ENCODE measurements at places on chromosomes 4 and X. TPM values are rescaled to one million over a fixed set of nuclear protein-coding genes. Genes with fewer than 3 reads are reported as not detected.

Gene AGA
- 17.5 TPM for total RNA-seq

- DNase-seq: no peak
Measured at GRCh38 chr4:24533364-24533763, 51.0 kb downstream of the DHX15 start.

Gene NEUROG2
- total RNA-seq: not detected

- no peak for DNase-seq
Measured at GRCh38 chrX:48942895-48943294, 14.5 kb downstream of the OTUD5 start.

DNA sequence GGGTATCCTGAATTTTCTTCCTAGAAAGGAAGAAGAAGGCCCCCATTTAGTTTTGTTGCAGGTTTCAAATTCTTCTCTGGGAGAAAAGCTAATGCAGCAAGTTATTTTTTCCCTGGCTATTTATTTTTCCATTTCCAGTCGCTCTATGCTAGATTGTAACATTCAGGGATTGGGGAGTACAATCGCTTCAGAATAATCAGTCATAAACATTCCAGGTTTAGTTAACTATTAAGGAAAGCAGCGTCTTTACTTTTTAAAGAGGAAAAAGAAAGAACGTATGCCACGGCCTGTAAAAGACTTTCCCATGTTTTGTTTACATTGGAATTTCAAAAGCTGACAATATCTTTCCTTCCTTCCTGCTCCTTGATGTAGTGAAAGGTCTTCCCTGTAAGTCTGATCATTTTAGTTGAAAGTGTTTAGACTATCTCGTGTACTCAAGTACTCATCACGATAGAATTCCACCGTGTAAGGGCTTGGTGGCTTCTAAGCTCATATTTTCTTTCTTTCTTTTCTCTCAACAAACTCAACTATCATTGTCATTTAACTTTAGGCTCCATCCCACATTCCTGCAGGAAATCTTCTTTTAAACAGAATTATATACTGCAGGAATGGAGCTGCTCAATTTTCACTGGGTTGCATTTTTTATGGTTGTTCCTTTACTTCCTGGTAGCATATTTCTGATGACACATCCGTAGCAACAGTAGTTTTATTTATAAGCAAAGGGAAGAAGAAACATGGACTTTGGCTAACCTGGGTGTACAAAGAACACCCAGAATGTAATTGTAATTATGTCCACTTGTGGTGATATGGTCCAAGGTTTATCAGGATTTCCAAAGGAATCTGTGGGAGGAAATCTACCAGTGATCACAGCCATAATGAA, 213.1 kb upstream of the FAT1 start:
- no peak for DNase-seq

DNA sequence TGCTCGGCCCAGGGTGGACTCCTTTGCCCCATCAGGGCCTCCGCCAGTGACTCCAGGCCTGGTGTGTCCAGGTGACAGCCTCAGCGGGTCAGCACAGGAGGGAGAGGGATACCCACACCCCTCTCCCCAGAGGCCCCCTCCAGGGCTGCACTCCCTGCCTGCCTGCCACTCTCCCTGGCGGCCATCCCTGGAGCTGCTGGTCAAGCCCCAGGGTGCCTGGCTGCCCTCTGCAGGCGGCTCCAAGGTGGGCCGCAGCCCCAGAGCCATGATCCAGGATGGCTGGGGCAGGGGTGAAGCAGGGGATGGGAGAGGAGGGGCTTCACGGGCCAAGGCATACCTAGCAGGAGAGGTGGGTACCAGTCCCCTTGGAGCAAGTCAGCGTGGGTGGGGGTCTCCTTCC, 3.8 kb downstream of the FGFRL1 start:
- DNase-seq: no peak

Gene IRF2
- total RNA-seq: 29.0 TPM

DNA sequence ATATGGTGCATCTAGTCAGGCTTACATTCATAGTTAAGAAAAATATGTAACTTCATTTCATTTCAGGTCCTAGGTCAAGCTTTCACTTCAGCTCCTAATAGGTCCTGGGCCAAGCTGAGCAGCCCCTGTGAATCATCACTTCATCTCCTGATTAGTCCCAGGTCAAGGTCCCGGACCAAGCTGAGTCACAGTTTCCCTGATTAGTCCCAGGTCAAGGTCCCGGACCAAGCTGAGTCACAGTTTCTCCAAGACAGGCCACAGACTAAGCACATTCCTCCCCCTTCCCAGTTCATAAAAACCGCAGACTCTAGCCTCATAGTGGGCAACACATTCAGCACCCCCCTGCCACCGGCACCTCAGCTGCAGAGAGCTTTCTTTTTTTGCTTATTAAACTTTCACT, 1331.8 kb downstream of the PCDH19 start:
- no peak for DNase-seq

DNA sequence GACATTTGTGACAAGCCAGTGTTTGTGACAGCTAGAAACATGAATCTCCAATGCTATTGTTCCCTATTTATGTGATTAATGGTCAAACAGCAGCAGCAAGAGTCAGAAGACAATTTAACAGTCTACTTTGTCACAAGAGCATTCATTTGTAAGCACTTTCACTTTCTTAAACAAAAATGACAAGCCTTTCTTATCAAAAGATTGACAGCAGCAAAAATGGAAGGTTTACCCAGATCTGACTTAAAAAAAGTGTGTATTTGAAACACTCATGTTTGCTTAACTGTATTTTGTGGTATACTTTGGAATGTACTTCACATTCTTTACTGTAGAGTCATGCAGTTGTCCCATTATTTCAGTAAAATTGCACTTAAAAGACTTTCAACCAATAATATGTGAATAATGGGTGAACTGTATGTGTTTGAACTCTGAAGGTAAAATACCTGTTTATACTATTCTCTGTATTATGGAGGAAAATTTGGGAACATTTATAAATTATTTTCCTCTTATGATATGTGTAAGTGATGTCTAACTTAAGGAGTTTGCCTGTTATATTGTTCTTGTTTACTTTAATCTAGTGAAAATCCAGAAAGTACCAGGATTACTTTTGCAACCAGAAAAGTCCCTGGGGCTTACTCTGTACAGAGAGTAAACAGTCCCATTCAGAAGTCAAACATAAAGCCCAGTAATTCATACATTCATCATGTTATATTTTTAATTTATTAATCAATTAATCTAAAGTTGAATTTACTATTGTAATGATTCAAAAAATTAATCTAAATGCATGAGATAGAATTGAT, 314.9 kb upstream of the TRAM1L1 start:
- DNase-seq: no peak

DNA sequence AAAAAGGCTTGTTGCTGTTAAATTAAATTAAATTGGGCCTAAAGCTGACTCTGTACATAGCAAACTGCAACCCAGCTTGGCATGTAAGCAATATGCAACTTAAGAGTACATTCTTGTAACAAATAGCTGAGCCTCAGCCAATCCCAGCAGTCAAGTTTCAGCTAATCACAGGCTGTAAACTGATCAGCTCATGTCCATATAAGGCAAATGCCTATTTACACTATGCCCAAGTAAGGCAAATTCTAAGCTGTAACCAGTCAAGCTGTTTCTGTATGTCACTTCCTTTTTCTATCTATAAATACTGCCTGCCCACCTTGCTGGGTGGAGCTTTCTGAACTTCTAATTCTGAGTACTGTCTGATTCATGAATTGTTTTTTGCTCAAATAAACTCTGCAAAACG, 429.1 kb upstream of the FTHL17 start:
- DNase-seq: no peak

- no peak for DNase-seq
Measured at GRCh38 chr4:104549736-104550135, 55.0 kb upstream of the CXXC4 start.

GRCh38 chr4:6561173-6561516, 13.8 kb upstream of the MAN2B2 start:
- DNase-seq: no peak

- DNase-seq: no peak
Measured at GRCh38 chr4:17500574-17500973, 11.3 kb downstream of the QDPR start.

DNA sequence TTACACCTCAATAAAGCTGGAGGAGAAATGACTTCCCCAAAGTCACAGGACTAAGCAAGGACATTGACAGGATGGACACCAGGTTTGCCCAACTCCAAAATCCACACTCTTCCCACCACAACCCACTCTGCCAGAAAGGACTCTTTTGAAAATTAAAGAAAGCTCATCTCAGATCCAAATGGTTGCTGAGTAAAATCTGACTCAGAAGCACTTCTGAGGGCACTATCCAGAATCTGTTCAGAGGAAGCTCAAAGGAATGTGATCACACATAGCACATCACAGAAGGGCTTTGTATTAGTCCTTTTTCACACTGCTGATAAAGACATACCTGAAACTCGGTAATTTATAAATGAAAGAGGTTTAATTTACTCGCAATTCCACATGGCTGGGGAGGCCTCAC, 155.5 kb downstream of the RAB28 start:
- DNase-seq: no peak

DNA sequence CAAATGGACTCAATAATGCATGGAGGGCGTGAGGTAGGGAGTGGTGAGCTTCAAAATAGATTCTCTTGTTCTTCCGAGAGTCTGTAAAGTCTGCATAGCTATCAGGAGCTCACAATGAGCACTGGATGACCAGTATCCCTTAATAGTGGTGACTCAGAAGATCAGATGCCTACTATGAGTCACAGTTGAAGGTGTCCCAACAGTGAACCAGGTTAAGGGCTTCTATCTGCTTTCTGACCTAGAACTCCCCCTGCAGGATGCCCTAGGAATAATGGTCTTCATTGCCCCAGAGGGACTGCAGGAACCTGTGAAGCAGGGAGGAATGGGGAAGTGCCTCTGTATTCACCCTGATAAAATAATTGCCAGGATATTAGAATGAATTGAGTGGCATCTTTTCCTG, 22.1 kb downstream of the DGKK start:
- no peak for DNase-seq

GRCh38 chr4:182835006-182835740, 82.0 kb downstream of the DCTD start:
- DNase-seq: no peak

DNA sequence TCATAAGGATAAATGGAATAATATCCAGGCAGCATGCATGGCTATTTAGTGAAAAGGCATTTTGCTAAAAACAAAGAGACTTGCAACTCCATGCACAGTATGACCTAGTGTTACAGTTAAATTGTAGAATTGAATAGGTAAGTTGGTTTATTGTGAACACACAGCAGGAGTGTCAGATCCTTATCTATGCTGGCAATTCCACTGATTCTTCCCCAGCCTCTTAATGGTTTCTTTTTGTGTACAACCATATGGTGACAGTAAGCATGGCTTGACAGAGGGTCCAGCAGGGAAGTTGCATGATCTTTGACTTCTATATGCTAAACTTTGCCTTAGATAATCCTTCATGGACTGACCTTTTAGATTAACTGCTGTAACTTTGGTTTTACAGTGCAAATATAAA, 936.6 kb upstream of the EPHA5 start:
- no peak for DNase-seq

DNA sequence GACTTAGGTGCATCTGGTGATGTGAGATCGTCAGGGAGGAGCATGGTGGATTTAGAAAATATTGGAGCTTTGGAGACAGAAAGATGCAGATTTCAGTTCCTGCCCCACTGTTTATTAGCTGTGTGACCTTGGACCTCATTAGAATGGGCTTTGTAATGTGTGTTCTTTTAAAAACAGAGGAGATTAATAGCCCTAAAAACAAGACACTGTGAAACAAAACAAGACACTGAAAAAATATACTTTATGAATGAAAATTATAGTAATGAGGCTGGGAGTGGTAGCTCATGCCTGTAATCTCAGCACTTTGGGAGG, 79.5 kb downstream of the EVC start:
- DNase-seq: no peak

GRCh38 chrX:149453906-149454822, 50.9 kb downstream of the IDS start:
- DNase-seq: no peak

GRCh38 chr4:125736057-125736456, 421.3 kb downstream of the FAT4 start:
- no peak for DNase-seq

DNA sequence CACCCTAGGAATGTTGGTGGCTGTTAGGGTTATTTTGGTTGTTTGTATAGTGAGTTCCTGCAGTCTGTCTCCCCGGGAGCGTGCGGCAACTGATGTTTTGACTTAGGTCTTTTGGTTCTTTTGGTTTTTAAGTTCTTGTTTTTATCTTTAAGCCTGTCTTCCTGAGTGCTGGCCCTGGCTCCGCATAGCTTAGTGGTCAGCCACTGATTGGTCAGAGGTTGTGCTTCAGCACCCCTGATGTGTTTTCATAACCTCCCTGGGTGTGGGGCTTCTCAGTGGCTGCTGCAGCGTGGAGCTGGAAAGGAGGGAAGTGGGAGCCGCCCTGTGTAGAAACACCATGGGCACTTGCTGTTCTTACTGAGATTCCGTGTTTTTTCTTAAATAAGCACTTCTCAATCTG, 5.1 kb downstream of the PIGG start:
- no peak for DNase-seq

GRCh38 chr4:152540293-152540674, 4.4 kb upstream of the FBXW7 start:
- DNase-seq: no peak

Gene CLGN
- total RNA-seq: 4.5 TPM

GRCh38 chr4:3349116-3349515, 56.3 kb downstream of the RGS12 start:
- DNase-seq: no peak

GRCh38 chr4:96630839-96631238, 790.9 kb downstream of the PDHA2 start:
- DNase-seq: no peak

DNA sequence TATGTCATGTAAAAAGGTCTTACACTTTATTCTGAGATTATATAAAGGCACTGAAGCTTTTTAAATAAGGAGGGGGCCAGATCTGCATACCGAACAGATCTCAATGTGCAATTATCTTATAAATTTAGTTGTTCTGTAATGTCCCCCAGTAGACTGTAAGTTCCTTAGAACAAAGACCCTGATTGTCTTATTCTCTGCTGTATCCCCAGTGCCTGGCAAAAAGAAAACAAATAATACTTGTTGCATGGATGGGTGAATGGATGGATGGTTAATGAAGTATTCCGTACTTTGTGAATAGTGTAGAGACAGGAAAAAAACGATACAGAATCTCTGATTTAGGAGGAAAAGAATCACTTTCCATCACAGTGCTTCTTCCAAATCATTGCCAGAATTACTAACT, 141.5 kb downstream of the CHM start:
- DNase-seq: no peak

- no peak for DNase-seq
Measured at GRCh38 chr4:116585246-116585645, 500.1 kb downstream of the TRAM1L1 start.
